Colonic mucosa (tissue), 4 donors: ENCODE measurements at places on chromosomes 11 and 22.

DNA sequence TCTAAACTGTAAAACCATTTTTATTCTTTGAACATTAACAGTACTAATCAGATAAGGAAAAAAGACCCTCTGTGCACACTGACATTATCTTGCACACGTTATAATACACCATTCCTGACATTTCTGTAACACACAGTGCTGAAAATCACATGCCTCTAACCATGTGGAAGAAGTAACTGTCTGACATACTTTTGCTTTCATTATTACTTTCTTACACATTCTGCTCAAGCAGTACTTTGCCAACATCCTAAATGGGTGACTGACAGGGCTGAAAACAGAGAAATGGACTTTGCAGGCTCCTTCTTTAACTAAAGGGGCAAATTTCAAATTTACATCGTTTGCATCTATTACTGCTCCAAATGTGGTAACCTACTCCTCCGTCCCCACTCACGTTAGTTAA, 22.8 kb upstream of the TP53AIP1 start:
- H3K36me3 ChIP-seq, result peaks cover 11% of the 10 kb centered on the region
- no peaks in the 10 kb centered on the region for H3K27me3 ChIP-seq
- H3K27ac ChIP-seq, result no peak overlapping the region

- peak; percentile 51 for DNase-seq
- no peaks in the 10 kb centered on the region for H3K4me1 ChIP-seq
- H3K27ac ChIP-seq, result peak overlapping the region; percentile 69
- H3K4me3 ChIP-seq, result no peak overlapping the region
- H3K36me3 ChIP-seq, result no peaks in the 10 kb centered on the region
- no peaks in the 10 kb centered on the region for H3K27me3 ChIP-seq
Observed at GRCh38 chr22:29152954-29153719, 52.6 kb upstream of the EMID1 start.

DNA sequence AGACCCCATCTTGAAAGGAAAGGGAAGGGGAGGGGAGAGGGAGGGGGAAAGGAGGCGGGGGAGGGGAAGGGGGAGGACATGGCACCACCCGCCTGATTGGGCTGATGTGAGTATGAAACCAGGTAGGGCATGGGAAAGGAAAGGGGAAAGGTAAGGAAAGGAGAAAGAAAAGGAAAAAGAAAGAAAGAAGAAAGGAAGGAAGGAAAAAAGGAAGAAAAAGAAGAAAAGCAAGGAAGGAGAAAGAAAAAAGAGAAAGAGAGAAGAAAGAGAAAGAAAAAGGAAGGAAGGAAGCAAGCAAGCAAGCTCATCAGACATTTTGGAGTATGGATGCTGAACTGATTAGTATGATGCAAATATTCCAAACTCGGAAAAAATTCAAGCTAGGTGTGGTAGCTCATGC, 36.0 kb upstream of the TFIP11 start:
- no peak overlapping the region for H3K27ac ChIP-seq
- H3K27me3 ChIP-seq, result no peaks in the 10 kb centered on the region
- H3K36me3 ChIP-seq, result no peaks in the 10 kb centered on the region
- no peak overlapping the region for H3K4me3 ChIP-seq
- DNase-seq, result no peak
- H3K4me1 ChIP-seq, result no peaks in the 10 kb centered on the region

- no peaks in the 10 kb centered on the region for H3K27me3 ChIP-seq
- H3K36me3 ChIP-seq, result no peaks in the 10 kb centered on the region
- no peaks in the 10 kb centered on the region for H3K4me1 ChIP-seq
- no peak for DNase-seq
- H3K4me3 ChIP-seq, result no peak overlapping the region
Observed at GRCh38 chr11:66879000-66879399, 22.1 kb downstream of the LRFN4 start.

DNA sequence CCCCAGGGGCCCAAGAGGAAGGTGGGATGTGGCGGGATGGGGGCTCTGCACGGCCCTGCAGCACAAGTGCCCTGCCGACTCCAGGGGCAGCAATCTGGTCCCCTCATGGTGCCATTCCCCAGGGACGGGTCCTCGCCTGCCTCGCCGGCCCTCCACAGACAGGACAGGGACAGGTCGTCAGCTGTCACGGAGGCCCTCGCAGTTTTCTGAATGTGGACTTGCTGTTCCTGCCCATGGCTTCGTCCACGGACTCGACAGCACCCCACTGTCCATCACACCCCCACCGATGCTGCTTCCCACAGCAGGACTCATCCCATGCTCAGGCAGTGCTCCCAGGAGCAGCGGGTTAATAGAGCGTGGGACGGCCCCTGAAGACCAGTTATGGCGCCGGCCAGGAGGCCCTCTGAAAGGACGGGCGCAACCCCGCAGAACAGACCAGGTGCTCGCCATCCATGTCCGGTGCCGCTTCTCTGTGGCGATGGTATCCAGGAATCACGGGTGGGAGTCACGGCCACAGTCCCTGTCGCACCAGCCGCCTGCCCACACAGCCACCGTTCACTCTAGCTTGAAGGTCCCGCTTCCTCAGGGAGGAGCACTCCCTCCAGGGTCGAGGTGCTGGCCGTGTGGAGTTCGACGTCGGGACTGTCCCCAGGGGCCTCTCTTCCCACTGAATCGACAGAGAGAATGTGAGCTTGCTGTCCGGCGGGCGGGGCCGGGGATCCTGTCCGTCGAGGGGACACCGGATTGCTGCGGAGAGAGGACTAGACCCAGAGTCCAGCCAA, 18.5 kb upstream of the MUC2 start:
- no peaks in the 10 kb centered on the region for H3K27me3 ChIP-seq
- no peak overlapping the region for H3K4me3 ChIP-seq
- no peak overlapping the region for H3K27ac ChIP-seq
- H3K36me3 ChIP-seq, result no peaks in the 10 kb centered on the region

DNA sequence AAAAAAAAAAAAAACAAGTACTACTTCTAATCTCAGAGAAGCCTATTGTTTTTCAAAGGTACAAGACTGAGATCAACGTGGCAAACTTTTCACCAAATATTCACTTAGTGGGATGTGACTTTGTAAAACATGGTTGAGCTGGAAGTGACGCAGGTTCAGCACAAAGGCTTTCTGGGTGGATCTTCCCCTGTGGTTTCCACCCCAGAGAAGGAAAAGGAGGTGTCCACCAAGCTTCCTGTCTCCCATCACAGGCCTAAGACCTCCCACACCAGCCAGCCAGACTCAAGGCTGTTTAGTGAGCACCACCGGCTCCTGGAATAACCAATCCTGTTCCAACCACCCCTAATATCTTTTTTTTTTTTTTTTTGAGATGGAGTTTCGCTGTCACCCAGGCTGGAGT, 5.7 kb downstream of the TMEM184B start:
- no peak for DNase-seq
- no peaks in the 10 kb centered on the region for H3K36me3 ChIP-seq
- H3K4me1 ChIP-seq, result peaks cover 25% of the 10 kb centered on the region
- no peak overlapping the region for H3K4me3 ChIP-seq
- no peaks in the 10 kb centered on the region for H3K27me3 ChIP-seq
- H3K27ac ChIP-seq, result no peak overlapping the region

GRCh38 chr11:119099711-119100110, 1.9 kb downstream of the DPAGT1 start:
- peaks cover 5% of the 10 kb centered on the region for H3K36me3 ChIP-seq
- H3K27ac ChIP-seq, result no peak overlapping the region
- no peak overlapping the region for H3K4me3 ChIP-seq

DNA sequence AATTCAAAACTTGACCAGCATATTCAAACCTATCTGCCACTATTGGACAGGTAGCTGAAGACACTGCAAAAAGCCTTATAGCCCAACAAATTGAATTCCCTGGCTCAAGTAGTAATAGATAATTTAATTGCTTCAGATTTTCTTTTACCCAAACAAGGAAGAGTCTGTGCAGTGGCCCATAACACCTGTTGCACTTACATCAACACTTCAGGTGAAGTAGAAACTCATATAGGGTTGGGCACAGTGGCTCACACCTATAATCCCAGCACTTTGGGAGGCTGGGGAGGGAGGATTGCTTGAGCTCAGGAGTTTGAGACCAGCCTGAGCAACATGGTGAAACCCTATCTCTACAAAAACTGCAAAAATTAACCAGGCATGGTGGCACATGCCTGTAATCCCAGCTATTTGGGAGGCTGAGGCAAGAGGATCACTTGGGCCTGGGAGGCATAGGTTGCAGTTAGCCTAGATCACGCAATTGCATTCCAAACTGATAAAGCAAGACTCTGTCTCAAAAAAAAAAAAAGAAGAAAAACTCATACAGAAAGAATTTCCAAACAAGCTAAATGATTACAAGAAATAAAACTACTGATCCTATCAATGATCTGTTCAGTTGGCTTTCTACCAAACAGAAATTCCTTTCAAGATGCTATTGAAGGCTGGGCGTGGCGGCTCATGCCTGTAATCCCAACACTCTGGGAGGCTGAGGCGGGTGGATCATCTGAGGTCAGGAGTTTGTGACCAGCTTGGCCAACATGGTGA, 9.5 kb downstream of the FOLR3 start:
- no peak overlapping the region for H3K4me3 ChIP-seq
- DNase-seq, result no peak
- no peaks in the 10 kb centered on the region for H3K36me3 ChIP-seq
- H3K27ac ChIP-seq, result no peak overlapping the region
- H3K4me1 ChIP-seq, result no peaks in the 10 kb centered on the region

DNA sequence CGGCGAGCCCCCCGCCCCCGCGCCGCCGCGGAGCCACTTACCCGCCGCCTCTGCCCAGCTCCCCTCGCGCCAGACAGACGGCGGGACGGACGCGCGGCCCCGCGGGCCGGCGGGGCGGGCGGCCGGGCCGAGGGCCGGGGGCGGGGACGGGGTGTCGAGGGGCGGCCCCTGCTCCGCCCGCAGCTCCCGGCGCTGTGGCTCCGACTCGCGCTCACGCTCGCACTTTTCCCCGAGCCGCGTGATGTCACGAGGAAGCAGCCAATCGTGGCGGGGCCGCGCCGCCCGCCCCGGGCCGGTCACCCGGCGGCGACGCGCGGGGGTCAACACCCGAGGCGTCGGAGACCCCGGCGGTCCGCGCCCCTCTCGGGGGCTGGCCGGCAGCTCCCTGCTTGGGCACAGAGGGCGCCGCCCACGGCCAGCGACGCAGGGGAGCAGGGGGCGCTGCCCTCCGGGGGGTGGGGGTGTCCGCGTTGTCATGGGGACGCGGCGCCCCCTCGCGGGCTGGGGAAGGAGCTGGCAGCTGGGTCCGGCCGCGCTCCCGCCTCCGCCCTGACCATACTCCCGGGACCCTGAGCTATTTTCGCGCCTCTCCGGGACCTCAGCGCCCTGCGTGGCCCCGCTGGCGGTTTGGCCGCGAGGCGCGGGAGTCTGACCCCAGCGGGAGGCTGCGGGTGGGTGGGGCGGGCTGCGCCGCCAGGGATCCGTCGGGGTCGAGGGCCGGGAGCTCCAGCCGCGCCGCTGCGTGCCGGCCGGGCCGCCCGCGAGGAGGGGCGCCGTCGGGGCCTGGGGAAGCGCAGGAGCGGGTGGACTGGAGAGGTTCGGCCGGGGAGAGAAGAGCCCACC, at the start of gene CHRM4:
Gene CHRM4 (minus strand): TSS at position 199 of the 843 bp plus-strand sequence. CDS start 5,219 bp downstream, outside the sequence.
- H3K36me3 ChIP-seq, result no peaks in the 10 kb centered on the region
- peaks cover 16% of the 10 kb centered on the region for H3K4me1 ChIP-seq
- no peak within 1 kb of the TSS for H3K27ac ChIP-seq
- peak within 1 kb of the TSS; percentile 40 for H3K4me3 ChIP-seq

DNA sequence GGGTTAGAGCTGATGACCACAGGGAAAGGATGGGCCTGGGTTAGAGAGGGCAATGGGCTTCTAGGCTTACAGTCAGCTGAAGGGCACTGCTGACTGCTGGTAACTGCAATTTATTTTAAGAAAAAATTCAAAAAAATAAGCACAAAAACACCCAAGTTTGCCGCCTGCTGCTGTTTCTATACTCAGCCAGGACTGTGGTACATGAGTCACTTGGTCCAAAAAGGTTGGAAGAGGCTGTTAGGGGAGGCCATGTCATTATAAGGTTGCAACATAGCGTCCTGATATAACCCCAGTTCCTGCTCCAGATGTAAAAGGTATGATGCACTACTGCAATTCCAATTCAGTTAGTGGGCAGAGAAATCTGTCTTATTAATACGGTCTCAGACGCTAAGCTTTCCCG, 98.9 kb downstream of the ETS1 start:
- H3K27me3 ChIP-seq, result no peaks in the 10 kb centered on the region
- peaks cover 4% of the 10 kb centered on the region for H3K4me1 ChIP-seq
- DNase-seq, result no peak
- no peak overlapping the region for H3K27ac ChIP-seq
- H3K4me3 ChIP-seq, result no peak overlapping the region

- DNase-seq, result no peak
- no peaks in the 10 kb centered on the region for H3K36me3 ChIP-seq
- no peaks in the 10 kb centered on the region for H3K4me1 ChIP-seq
- H3K27ac ChIP-seq, result no peak overlapping the region
- no peak overlapping the region for H3K4me3 ChIP-seq
Observed at GRCh38 chr11:17511571-17511970, 32.6 kb downstream of the USH1C start.

DNA sequence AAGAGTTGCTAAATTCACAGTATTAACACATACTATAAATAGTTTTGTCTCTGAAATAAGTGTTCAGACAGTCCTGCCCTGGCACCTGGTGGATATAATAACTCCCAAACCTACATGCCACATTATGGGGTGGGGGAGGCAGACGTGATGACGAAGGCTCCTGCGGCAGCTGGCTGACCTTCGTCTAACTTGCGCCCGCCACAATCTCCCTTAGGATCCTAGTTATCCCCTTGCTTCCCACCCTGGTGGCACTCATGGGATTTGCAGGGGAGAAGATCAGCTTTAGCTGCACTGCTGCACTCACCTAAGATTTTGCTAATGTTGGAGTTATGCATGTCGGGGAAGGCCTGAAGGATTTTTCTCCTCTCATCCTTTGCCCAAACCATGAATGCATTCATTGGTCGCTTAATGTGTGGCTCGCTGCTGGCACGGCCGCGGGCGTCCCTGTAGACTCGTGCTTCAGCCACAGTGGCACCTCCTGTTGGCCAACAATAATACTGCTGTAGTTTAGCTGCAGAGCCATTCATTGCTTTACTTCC, 367.6 kb downstream of the SOX6 start:
- no peak for DNase-seq
- H3K4me3 ChIP-seq, result no peak overlapping the region
- no peaks in the 10 kb centered on the region for H3K27me3 ChIP-seq
- H3K27ac ChIP-seq, result no peak overlapping the region
- H3K36me3 ChIP-seq, result no peaks in the 10 kb centered on the region

DNA sequence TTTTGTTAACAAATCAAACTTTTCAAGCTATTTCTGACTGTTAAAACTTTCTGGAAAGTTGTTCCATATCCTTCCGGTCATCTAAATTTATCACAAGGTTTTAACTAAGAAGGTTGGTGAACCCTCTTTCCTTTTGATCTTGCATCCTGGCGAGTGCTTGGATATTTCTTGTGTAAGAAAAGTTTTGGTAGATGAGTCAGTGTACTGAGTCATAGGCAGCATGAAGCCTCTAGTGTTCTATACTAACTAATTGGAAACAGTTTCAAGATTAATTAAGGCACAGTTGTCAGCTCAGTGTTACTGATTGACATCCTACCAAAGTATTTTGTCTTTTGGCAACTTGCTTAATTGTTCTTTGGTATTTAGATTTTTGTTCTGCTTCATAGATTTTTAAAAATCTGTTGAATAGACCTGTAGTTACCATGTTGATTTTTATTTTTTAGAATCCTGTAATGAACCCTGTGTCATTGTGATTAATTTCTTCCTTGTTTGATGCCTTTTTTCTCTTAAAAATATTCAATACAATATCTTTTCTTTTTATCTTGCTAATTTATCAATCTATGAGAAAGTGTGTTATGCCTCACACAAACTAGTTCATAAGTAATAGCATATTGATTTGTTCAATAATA, 38.0 kb downstream of the METTL15 start:
- H3K27ac ChIP-seq, result no peak overlapping the region
- no peak overlapping the region for H3K4me3 ChIP-seq
- H3K27me3 ChIP-seq, result no peaks in the 10 kb centered on the region
- DNase-seq, result no peak
